Activated CD4-positive, alpha-beta T cell treated with anti-CD3 and anti-CD28 coated beads, Interleukin-2, amount 10 ng/mL, durations not matched to agents 24 days and 14 days (primary cell): ENCODE measurements at places on chromosomes 2 and 18. TPM values are rescaled to one million over a fixed set of nuclear protein-coding genes. Genes with fewer than 3 reads are reported as not detected.

DNA sequence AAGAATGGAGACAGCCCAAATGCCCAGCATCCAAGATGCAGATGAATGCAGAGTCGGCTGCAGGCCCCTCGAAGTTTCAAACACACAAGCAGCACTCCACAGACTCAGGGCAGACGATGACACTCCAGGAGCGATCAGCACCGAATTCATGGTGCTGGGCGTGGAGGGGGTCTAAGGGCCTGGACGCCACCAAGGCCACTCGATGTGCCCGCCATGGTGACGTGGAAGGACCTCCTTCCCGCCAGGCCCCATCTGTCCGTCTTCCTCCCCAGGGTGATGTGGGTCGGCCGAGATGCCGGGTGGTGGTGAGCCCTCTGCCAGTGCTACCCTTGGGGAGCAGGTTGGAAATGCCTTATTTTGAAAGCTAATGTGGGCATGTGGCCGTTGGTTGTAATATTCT, 9.4 kb downstream of the KIF1A start:
- H3K4me1 ChIP-seq = no peaks in the 10 kb centered on the region
- H3K4me3 ChIP-seq = no peak overlapping the region
- H3K36me3 ChIP-seq = no peaks in the 10 kb centered on the region

DNA sequence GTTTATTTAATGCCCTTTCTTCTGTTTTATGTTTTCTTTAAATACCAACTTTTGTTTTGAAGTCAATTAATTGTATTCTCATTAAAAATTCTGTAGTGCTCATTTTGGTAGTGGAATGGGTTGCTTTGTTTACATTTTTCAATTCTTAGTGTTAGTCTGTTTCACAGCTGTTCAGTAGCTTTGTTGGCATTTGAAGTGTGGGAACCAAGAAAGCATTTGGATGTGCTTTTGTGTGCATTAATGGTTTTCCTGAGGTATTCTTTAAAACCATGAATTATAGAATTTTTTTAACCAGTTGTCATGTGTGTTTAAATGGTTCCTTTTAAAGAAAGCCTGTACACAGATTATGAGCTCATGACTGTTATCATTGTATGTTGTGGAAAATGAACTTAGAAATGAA, 19.7 kb downstream of the MIB1 start:
- H3K4me1 ChIP-seq = peaks cover 2% of the 10 kb centered on the region
- no peaks in the 10 kb centered on the region for H3K27me3 ChIP-seq
- DNase-seq = no peak
- H3K4me3 ChIP-seq = no peak overlapping the region
- no peak overlapping the region for H3K27ac ChIP-seq

DNA sequence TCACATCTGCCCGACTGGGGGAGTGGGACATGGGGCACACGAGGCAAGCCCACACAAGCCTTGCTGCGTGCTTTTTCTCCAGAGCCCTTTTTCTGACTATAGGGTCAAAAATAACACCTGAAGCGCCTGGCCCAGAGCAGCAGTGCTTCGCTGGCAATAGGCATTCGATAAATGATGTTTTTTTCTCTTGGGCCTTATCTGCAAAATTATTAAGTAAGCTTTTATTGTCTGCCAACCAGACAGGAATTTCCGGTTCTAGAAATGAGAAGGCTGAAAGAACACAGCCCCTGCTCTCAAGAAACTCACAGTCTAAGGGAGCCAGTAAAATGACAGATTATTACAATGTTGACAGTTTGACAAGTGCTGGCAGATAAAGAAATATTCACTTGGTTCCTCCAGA, 2.7 kb upstream of the TMBIM1 start:
- H3K27ac ChIP-seq = no peak overlapping the region
- DNase-seq = no peak
- H3K4me1 ChIP-seq = peaks cover 28% of the 10 kb centered on the region
- no peaks in the 10 kb centered on the region for H3K36me3 ChIP-seq
- no peak overlapping the region for H3K4me3 ChIP-seq
- H3K27me3 ChIP-seq = peaks cover 3% of the 10 kb centered on the region

- H3K27ac ChIP-seq = no peak overlapping the region
- H3K36me3 ChIP-seq = peaks cover 16% of the 10 kb centered on the region
- no peaks in the 10 kb centered on the region for H3K27me3 ChIP-seq
- no peak for DNase-seq
- no peak overlapping the region for H3K4me3 ChIP-seq
Observed at GRCh38 chr18:63198098-63198760, 121.3 kb downstream of the BCL2 start.

DNA sequence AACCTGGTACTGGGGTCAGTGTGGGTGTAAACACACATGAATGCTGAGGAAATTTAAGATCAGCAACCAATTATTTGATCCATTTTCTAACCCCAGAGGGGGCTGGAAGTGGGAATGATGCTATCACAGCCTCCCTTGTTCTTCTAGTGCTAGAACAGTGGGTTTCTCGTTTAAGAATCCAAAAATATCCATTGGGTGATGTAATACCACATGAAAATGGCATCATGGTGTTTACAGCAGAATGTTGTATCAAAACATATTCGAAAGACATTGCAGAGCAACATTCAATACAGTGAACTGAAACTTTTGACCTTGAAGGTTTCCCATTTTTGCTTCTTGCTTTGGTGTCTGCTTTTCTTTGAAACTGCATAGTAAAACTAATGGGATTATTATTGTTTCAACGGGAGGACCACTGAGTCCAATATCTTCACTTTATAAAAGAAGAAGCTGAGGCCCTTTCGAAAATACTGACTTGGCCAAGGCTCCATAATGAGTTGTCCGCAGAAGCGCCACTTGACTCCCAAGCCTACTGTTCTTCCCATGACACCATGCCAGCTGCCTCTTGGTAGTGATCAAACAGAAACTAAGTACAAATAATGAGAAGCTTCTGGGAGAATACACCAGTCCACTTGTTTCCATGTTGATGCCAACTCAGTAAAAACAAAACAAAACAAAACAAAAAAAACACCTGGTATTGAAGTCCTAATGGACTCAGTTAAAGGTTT, 106.1 kb downstream of the COLEC12 start:
- no peak for DNase-seq
- H3K27me3 ChIP-seq = peaks cover 22% of the 10 kb centered on the region
- peaks cover 3% of the 10 kb centered on the region for H3K4me1 ChIP-seq
- H3K27ac ChIP-seq = no peak overlapping the region

DNA sequence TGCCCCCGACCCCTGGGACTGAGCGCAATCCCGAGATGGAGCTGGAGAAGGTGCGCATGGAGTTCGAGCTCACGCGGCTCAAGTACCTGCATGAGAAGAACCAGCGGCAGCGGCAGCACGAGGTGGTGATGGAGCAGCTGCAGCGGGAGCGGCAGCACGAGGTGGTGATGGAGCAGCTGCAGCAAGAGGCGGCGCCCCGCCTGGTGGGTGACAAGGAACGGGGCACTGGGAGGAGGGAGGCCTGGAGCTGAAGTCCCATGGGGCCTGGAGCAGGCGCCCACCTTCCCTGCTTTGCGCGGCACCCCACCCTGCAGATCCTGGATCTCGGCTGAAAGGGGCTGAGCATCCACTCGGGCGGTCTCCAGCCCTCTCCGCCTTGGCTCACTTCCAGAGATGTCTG, 1.2 kb downstream of the TMEM247 start:
- H3K27me3 ChIP-seq = peaks cover 13% of the 10 kb centered on the region
- H3K36me3 ChIP-seq = no peaks in the 10 kb centered on the region
- H3K4me1 ChIP-seq = peaks cover 15% of the 10 kb centered on the region
- H3K4me3 ChIP-seq = no peak overlapping the region
- no peak for DNase-seq
- H3K27ac ChIP-seq = no peak overlapping the region

DNA sequence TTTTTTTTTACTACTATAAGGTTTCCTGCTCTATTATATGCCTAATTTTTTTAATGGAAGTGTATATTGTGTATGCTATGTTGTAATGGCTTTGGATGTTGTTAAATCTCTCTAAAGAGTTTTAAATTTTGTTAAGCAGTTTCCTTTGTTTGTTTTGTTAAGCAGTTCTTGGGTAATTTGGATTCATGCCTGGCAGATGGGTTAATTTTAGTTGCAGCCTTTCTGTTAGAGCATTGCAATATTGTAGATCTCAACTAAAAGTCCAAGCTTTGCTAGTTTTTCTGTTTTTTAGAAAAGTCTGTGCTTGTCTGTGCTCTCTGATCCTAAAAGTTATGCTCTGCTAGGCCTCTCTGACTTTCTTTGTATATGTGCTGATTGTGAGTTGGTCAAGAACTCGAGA, 1229.0 kb upstream of the NRXN1 start:
- no peaks in the 10 kb centered on the region for H3K27me3 ChIP-seq
- H3K27ac ChIP-seq = no peak overlapping the region
- no peaks in the 10 kb centered on the region for H3K4me1 ChIP-seq
- no peak for DNase-seq
- no peaks in the 10 kb centered on the region for H3K36me3 ChIP-seq

DNA sequence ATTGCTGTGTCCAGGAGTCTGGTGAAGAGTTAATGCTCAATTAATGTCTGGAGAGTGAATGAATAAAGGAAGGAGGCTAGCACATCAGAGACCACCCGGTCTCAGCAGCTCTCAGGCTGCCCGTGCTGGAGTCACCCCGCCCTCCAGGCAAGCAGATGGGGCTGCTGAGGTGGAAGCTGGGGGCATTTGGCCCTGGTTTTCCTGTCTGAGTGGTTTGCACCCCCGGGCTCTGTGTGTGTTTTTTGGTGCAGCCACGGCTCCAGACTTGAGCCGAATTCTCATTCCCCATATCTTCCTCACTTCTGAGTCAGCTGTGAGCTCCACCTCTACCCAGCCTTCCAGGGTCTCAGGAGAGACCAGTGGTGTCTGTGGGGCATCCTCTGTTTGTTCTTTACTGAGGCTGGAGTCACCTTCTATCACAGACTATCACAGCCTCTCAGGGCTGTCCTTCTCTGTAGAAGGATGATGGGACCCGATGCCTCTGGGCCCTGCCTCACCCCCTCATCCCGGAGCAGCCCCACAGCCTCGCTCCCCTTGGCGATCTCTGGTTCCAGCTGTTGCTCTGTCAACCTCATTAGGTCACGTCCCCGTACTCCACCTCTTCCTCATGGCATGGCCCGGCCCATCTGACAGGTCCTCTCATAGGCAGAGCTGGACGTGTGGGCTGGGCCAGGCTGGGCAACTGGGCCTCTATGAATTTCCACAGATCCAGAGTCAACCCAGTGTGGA, 60.8 kb downstream of the HS1BP3 start:
- no peak overlapping the region for H3K4me3 ChIP-seq
- peaks cover 1% of the 10 kb centered on the region for H3K27me3 ChIP-seq
- no peak overlapping the region for H3K27ac ChIP-seq
- no peak for DNase-seq
- H3K36me3 ChIP-seq = no peaks in the 10 kb centered on the region

- no peaks in the 10 kb centered on the region for H3K27me3 ChIP-seq
- no peak overlapping the region for H3K27ac ChIP-seq
- no peaks in the 10 kb centered on the region for H3K4me1 ChIP-seq
- H3K4me3 ChIP-seq = no peak overlapping the region
- DNase-seq = no peak
Observed at GRCh38 chr18:52220062-52220591, 119.9 kb upstream of the DCC start.

DNA sequence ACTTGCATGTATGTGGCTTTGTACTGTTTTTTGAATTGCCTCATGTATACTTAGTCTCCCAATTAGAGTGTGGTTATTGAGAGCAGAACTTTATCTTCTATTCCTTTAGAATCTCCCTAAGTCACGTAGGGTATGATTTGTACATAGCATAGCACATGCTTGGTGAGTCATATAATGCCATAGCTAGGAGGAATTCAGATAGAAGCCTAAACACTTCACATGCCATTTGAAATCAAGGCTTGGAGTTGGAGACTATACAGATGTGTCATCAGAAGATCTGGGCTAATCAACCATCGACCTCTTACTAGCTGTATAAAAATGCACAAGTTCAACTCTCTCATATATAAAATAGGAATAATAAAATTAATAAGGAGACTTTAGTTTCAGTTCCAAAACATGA, 222.6 kb upstream of the ST6GAL2 start:
- no peaks in the 10 kb centered on the region for H3K27me3 ChIP-seq
- no peak overlapping the region for H3K4me3 ChIP-seq
- no peak for DNase-seq
- H3K36me3 ChIP-seq = no peaks in the 10 kb centered on the region
- H3K4me1 ChIP-seq = no peaks in the 10 kb centered on the region

GRCh38 chr18:26965206-26965605, 99.7 kb upstream of the AQP4 start:
- no peak for DNase-seq
- H3K27ac ChIP-seq = no peak overlapping the region
- H3K4me3 ChIP-seq = no peak overlapping the region
- H3K4me1 ChIP-seq = no peaks in the 10 kb centered on the region
- no peaks in the 10 kb centered on the region for H3K36me3 ChIP-seq
- no peaks in the 10 kb centered on the region for H3K27me3 ChIP-seq

DNA sequence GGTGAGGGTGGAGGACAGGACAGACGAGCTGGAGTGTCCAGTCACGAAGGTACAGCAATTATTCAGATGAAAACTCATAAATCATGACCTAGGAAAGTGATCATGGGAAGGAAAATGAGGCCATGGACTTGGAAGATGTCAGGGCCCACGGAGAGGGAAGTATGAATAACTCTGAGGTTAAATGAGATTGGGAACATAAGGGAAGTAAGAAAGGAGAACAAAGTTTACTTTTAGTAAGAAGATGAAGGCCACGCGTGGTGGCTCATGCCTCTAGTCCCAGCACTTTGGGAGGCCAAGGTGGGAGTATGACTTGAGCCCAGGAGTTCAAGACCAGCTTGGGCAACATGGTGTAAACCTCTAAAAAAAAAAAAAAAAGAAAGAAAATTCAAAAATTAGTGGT, 56.2 kb downstream of the AQP4 start:
- H3K27me3 ChIP-seq = no peaks in the 10 kb centered on the region
- no peaks in the 10 kb centered on the region for H3K36me3 ChIP-seq
- no peak overlapping the region for H3K4me3 ChIP-seq
- no peaks in the 10 kb centered on the region for H3K4me1 ChIP-seq
- no peak for DNase-seq
- no peak overlapping the region for H3K27ac ChIP-seq

DNA sequence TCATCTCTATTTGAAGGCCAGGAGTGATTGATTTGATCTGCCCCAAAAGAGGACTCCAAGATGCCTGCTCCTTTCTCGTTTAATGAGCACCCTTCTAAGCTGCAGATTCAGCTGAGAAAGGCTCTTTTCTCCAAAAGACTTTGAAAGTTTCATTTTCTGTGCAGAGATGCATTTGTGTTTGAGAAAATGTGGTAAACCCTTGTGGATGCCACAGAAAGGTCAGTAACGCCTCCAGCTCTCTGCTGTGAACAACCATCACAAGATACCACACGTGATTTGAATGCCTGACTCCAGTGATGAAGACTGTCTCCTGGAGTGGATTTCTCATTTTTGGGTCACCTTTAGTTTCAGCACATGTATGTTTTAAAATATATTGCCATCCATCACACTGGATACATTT, 35.0 kb upstream of the CCDC85A start:
- no peaks in the 10 kb centered on the region for H3K36me3 ChIP-seq
- no peak for DNase-seq
- no peaks in the 10 kb centered on the region for H3K4me1 ChIP-seq
- H3K27me3 ChIP-seq = no peaks in the 10 kb centered on the region

DNA sequence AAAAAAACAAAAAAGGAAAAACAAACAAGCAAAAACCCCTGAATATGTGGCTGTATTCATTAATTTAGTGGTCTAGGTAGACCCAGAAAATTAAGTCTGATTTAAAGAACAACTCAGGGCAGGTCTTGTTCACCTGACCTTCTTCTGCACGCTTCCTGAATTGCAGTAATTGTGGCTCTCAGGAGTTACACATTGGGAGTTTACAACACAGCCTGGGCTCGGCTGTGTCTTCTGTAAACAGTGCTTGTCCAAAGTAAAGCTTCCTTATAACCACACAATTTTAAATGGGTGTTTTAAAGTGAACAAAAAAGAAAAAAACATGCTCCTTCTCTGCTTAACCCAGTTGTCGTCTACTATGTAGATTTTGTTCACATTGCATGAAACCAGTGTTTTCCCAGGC, 8.3 kb upstream of the MTIF2 start:
- no peak overlapping the region for H3K4me3 ChIP-seq
- H3K36me3 ChIP-seq = no peaks in the 10 kb centered on the region
- peaks cover 3% of the 10 kb centered on the region for H3K4me1 ChIP-seq
- DNase-seq = no peak

CRACDL gene
- 0.07 and 0.12 TPM in 2 replicates for total RNA-seq

RETSAT gene
- 21.0 and 25.0 TPM in 2 replicates for total RNA-seq
